ENCODE measurements at places on chromosomes 6 and 20. TPM values are rescaled to one million over a fixed set of nuclear protein-coding genes. Genes with fewer than 3 reads are reported as not detected.

The HLA-DRB1 gene
- 0.12 TPM for total RNA-seq

The SLC22A23 gene
- 20.4 TPM for total RNA-seq

The PSMB8 gene
- 69.7 TPM for total RNA-seq

The EYA2 gene
- total RNA-seq = 2.6 TPM

The PGC gene
- total RNA-seq = not detected

The FNDC1 gene
- total RNA-seq = 2.1 TPM

The XKR7 gene
- total RNA-seq = not detected

The NR2E1 gene
- total RNA-seq = not detected

The SULF2 gene
- 38.9 TPM for total RNA-seq

The LRRC1 gene
- total RNA-seq = 1.1 TPM

The SEL1L2 gene
- not detected for total RNA-seq

The FAM209B gene
- 0.36 TPM for total RNA-seq

The SCGN gene
- total RNA-seq = not detected

The SEMG1 gene
- not detected for total RNA-seq

The MYLIP gene
- 66.1 TPM for total RNA-seq

The RIPPLY2 gene
- total RNA-seq = 0.97 TPM
